EL (cell line): ENCODE measurements at places on chromosomes 12 and 14.

DNA sequence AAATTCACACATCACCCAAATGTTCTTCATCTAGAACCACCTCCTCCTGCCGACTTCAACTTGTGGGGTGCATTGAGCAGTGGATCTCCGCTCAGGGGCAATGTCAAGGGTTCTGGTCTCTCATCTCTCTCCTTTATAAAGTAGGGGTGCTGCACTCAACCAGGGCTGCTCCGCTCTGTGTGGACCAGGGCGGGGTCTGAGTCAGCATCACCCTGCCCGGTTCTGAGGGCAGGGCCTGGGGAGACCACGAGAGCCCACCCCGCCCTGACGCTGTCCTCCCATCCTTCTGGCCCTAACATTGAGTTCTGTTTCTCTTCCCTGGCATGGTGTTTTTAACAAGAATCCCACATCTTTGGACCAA is 311.6 kb upstream of the DIO3 start:
- DNase-seq, result no peak

DNA sequence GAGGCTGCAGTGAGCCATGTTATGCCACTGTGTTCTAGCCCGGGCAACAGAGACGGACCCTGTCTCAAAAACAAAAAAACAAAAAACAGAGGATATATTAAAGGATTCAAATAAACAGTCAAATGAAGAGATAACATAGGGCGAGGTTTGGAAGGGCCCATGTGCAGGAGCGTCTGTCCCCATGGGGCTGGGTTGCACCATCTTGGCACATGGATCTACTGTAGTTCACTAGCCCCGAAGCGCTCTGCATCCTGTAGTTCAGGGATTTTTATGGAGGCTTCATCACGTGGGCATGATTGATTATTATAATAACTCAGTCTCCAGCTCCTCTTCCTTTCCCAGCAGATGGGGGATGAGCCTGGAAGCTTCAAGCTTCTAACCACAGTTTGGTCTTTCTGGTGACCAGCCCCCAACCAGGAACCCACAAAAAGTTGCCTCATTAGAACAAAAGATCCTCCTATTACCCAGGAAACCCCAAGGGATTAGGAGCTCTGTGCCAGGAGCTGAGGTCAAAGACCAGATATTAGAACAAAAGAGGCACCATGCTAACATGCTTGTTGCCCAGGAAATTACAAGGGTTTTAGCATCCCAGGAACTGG is 59.9 kb downstream of the HCAR2 start:
- DNase-seq, result no peak

DNA sequence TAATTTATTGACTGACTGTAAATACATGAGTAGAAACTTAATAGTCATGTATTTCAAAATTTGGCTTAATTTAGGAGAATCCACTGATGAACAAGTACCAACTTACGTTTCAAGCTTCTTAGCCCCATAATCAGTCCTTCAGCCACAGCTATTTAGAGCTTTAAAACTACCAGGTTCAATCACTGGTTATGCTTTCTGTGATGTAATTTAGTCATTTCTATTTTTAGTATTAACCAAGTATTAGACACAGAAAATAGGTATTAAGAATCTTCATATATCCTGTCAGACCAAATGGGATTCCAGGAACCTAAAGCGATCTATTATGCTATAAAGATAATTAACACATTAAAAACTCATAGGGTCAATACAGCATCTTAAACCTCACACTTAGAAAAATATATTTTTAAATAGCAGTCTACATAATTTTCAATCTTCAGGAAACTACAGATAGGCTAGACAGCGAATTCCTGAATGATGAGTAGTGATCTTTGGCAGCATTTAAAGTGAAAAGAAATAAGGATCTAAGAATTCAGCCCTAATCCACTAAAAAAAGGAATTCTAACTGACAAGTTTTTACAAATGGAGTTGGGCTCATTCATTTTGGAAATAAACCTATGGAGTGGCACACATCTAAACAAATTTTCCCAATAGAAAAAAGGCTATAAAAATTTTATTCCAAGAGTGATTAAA is 51.5 kb downstream of the ZC3H14 start:
- peak; percentile 80 for DNase-seq

DNA sequence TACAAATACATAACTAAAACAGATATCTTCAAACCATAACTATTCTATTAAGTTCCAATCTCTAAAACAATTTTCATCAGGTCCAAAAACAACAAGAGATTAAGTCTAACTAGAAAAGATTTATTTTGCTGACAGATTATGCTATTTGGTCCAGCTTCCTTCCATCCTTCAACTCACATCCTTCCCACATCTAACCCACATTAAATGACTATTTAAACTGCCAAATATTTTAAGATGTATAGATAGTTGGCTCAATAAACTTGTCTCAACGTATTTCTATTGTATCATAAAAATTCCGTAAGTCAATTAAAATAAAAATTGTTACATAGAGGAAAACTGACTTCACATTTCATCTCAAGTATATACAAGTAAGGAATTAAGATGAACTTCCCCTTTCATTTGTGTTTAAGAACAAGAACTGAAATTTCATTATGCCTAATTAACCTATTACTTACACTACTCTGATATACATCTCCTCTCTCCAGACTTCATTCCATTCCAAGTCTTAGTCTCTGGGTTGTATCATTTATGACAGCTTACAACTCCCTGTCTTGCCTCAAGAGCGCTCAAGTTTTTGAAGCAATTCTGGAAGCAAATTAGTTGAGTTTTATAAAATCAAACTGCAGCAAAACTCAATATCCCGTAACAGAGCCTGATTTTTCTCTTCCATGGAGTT is 25.4 kb downstream of the PAWR start:
- DNase-seq, result no peak

DNA sequence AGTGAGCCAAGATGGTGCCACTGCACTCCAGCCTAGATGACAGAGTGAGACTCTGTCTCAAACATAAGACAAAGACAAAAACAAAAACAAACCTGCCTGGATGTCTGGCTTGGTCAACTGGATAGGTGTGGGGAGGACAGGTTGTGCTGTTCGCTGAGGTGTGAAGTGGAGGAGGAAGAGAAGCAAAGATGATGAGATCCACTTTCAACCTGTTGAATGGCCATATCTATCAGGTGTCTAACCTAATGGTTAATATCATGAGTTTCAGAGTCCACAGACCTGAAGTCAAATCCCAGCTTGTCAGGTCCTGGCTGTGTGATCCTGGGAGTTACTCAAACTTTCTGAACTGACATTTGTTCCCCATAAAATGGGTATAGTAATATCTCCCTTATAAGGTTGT is 9.7 kb upstream of the CCDC177 start:
- DNase-seq, result no peak

DNA sequence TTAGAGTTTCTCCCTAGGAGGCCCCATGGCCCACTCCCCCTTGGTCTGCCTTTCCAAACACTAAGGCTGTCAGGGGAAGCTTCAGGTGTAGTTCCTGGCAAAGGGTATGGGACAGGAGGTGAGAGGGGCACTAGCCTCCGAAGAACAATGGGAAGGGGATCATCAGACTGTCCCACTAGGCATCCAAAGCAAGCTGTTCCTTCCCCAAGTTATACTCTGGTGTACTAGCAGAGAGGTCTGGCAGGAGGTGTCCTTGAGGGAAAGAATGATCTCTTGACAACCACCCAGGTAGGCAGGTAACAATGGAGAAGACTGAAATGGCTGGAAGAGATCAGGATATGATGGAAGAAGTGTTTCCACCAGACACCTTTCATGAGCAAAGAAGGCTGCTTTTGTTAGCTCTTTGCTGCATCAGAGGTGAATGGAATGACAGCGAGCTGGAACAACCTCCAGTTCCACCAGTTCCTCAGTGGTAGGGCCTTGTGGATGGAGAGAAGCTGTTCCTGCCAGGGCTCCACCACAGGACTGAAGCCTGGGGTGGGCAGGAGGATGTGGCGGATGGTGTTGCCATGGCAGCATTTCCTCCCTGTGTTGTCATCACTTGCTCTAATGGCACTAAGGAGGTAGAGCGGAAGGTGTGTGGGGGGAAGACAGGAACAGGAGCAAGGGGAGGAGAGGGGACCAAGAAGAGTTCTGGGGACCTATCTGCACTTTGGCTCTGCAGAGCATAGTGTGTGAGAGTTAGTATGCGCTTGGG is 2.3 kb upstream of the AGAP2 start:
- no peak for DNase-seq

DNA sequence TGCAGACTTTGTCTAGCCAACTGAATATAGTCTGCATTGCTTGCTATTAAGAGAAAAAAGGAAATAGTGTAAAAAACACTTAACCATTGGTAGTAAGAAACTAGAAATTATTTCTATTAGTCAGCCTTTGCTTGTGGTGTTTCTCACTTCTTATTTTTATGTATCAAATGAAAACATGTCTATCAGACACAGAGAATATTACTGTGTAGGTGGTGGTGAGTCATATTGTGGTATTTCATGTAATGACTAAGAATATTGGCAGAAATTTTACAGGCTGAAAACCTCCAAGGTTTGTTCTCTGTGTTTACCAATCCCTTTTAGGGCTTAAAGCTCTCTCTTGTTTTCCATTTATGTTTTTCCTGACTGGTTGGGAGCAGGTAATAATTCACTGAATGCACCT is 87.2 kb downstream of the DAAM1 start:
- DNase-seq, result peak; percentile 89

DNA sequence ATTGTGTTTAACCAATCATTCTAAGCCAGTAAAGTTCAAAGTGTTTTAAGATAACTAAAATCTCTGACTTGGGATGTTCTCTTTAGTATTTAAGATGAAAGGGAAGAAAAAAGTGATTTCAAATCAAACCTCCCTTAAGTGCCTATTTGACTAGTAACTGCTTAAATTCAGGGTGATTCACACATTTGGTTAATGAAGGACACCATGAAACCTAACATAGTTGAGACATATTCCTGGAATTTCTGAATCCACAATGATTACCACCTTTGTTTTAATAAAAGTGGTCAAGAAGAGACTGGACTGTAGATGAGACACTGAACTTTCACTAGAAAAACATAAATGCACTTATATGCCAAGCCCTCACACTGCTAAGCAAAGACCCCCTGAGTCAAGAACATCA is 138.7 kb downstream of the MED13L start:
- no peak for DNase-seq

DNA sequence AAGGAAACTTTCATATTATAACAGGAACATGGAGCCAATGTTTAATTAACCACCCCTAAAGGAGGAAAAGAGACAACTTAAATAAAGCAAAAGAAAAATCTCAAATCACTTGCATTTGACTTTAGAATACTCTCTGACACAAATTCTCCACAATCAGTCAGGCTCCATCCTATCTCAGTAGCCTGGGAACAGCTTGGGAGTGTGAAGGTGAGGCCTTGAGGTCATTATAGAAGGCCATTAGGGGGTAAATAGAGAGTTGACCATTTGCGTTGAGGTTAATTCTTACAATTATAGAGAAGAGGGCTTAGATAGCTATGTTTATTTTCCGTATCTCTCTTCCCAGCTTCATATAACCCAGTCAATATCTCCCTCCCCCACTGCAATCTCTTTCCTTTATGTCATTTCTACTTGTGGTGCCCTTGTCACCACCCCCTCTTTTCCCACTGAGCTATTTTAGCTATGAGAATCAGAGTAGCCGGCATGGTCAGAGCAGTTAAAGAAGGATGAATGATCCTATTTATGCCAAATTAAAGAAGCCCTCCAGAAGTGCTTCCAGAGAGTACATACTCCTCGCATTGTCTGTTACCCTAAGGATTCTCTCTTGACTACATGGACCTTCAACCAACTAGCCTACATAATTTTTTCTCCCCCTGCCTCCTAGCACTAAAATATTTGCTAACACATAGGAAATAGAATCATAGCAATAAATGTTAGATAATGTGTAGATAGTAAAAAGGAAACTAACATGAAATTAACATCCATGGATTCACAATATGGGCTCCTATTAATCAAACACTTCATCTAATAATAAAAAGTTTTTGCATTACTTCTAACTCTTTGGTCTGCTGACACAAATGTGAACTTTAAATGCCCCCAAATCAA is 135.2 kb upstream of the KRR1 start:
- no peak for DNase-seq

DNA sequence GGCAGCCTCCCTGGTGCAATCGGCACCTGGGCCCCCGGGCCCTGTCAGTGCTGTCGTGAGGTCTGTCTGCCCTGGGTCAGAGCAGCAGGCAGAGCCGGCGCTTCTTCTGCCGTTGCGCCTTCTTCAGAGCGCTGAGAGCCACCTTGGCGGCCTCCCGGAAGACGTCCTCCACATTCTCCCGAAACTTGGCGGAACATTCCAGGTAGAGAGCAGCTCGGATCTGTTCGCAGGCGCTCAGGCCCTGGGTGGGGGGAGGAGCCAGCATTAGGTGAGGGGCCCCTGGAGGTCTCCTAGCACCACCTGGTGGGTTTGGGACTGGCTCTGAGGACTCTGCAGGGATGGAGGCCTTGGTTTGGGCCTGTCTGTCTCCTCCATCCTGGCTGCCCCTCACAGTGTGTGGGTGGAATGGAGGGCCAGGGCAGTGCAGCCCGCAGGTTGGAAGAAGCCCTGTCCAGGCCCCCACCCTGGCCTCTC is 14.0 kb downstream of the RHOF start:
- DNase-seq, result no peak

- DNase-seq, result no peak
Observed at GRCh38 chr12:124503305-124503704, 64.1 kb downstream of the NCOR2 start.

DNA sequence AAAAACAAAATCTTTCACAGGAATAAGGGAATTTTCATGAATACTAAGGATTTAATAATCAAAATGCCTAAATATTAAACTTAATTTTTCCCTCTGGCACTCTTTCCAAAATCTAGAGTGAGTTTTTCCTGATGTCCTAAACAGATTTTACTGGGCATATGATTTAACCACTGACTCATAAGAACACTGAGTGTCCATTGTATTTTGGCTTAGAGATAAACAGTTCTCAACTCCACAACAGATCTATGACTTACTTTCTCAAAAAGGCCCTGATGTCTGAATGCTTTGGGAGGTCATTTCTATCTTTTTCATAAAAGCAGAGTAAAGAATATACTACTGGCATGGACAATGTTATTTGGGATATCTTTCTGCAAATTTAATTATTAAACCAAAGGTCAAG is 15.0 kb downstream of the TMBIM4 start:
- no peak for DNase-seq

- DNase-seq, result no peak
Observed at GRCh38 chr14:76486251-76486743, 110.4 kb downstream of the ESRRB start.

DNA sequence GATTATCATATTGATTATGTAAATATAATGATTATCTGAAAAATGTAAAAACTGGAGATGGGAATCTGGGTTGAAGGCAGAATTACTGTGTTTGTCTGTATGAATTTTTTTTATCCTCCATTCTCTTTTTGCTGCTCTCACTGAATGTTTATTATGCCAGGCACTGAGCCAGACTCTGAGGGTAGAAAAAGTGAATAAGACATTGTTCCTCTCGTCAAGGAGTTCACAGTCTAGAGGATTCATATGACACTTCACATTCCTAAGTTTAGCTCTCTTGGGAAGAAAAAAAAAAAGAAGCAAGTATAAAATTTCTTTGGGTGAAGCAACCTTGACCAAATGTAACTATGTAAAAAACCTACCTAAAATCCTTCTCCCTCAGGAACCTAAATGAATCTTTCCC is 120.9 kb upstream of the LMO3 start:
- DNase-seq, result no peak

- no peak for DNase-seq
Observed at GRCh38 chr14:59215322-59215721, 26.9 kb downstream of the DAAM1 start.
